CD4-positive, alpha-beta T cell treated with Interleukin-1 beta for 1 hour (primary cell): ENCODE measurements at places on chromosomes 5 and 9.

- DNase-seq: no peak
Observed at GRCh38 chr9:123324767-123325183, 31.2 kb upstream of the CRB2 start.

GRCh38 chr5:98810206-98810605, 36.7 kb downstream of the RGMB start:
- DNase-seq: no peak

DNA sequence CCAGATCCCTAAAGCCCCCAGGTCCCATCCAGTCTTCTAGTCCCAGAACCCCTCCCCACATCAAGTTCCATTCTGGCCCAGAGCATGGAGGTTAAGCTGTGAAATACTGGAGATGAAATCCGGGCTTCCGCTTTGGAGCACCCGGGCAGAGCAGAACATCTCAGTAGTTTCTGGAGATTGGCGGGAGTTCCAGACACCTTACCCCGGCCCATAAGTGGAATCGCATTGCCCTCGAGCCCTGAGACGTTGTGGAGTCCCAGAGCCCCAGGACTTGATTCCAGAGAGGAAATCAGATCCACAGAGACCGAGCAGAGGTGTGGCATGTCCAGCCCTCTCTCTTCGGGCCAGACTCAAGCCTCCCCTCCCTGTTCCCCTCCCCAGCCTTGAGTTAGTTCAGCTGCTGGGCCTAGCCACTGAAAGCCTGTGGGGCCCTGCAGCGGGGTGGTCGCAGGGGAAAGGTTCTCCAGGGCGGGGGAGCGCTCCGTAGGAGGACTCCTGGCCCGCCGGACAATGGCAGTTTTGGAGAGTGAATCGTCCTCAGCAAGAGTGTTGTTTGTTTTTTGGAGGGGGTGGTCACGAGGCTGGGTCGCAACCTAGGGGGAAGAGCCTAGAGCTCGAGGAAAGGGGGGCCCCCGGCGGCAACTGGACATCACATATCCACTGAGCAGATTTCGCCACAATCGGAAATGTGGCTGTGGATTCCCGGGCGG, 1.0 kb upstream of the PAX5 start:
- DNase-seq: no peak

- no peak for DNase-seq
Observed at GRCh38 chr9:79041266-79041665, 530.5 kb upstream of the TLE4 start.

DNA sequence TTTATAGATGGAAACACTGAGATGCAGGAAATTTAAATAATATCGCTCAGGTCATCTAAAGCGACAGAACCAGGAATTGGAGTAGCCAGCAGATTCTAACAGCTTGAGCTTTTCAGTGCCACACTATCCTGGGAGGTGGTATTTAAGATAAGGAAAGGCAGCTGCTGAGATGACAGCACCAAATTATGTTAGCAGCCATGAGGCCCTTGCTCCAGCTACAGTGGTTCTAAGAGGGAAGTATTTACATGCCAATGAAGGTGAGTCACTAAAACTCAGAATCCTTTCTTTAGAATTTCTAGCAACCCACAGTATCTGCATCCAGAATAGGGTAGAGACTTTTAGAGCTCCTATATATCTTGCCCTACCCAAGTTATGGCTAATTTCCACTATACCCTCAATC, 127.0 kb upstream of the VLDLR start:
- no peak for DNase-seq

DNA sequence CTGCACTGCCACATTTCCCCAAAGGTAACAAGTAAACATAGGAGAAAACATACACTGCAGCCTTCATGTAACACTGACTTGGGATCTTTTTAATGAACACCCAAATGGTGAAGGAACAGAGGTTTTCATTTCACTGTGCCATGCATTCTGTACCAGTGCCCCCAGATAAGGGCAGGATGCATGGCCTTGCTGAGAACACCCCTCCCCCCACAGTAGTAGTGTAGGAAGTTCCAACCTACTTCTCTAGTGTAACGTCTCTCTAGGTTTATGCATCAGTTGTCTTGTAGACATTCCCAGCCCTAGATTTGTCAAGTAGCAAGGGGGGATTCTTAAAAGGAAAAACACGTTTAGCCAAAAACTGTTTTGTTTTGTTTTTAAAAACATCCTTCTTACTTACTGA, 29.9 kb downstream of the MAP3K1 start:
- DNase-seq: no peak

DNA sequence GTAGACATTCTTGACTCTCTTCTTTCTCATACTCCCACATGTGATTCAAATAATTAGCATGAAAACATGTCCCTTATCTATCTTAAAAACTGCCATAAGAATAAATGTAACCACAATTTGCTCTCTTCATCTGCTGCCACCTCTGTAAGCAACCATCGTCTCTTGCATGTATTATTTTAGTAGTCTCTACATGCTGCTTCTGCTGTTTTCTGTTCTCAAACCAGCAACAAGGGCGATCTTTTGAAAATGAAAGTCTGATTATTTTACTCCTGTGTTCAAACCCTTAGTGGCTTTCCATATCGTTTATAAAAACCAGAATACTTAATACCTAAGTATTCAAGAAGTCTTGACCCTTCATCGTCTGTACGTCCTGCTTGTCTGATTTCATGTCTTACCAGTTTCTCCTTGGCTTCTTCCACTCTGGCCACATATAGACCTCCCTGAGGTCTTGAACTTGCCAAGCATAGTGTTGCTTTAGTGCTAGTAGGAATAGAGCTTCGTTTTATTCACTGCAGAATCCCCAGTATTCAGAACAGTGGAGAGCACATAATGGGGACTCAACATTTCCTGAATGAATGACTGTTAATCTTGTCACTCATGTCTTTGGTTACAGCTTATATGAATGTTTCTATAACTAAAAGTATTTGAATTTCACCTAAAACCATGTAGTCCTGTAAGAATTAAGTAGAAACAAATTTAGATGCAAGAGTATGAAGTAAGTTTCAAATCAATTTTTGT, 10.6 kb downstream of the CDC42SE2 start:
- DNase-seq: no peak

- no peak for DNase-seq
Observed at GRCh38 chr5:17785774-17786173, 151.5 kb downstream of the TAF11L14 start.

DNA sequence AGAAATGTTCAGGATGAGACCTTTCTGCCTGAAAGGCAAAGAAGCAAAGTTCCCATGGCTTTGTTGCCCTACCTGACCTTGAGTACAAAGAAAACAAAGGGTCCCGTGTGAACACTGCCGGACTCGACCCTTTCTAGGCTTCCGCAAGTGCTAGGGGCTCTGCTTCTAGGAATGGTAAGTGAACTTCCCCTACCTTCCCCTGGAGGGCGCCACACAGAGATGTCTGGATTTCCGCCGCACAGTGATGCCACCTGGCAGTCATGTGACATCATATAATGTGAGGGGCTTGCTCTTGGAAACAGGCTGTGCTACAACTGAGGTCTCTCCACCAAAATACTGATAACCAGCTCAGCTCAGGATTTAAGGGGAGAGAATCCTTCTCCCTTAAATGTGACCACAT, 56.6 kb downstream of the HSD17B3 start:
- DNase-seq: no peak

GRCh38 chr9:10265153-10265631, 347.6 kb downstream of the PTPRD start:
- no peak for DNase-seq

DNA sequence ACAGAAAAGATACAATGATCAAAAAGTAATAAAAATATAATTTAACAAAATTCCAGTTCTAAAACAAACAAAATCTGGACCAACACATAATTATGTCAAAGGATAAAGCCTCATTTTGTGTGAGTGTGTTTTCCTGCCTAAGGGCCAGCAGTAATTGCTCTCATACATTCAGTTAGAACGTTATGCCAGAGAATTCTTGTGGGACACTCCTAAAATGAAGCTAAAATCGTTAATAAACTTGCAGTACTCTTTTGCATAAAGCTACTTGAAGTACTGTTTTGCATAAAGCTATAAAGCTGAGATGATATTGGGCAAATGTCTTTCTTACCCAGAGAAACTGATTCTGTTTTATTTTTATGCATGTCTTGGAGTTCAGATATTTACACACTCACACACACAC, 1072.3 kb downstream of the MAT2B start:
- DNase-seq: no peak

DNA sequence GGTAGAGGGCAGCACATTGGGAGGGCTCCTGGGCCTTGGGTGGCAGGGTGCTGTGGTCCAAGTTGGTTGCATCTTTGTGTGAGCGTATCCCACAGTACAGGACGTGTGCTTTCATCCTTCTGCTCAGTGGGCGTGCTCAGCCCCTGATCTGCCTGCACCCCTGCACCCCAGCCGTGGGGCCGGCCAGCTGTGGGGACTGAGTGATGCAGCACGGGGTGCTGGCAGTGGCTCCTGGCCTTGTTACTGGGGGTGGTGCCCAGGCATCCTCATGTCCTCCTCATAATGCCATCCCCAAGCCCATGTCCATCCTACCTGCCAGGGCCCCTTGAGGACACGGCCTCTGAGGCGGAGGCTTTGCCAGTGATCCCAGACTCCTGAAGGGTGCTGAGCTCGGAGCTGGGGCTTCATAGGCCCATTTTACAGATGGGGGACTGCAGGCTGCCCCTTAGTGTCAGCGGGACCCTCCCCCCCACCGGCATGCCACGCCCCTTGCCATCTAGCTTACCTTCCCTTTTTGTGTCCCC, 100.7 kb downstream of the PHF2 start:
- DNase-seq: no peak

- DNase-seq: no peak
Observed at GRCh38 chr5:62007457-62007856, 298.5 kb upstream of the KIF2A start.

GRCh38 chr5:179413086-179413690, 67.9 kb upstream of the ADAMTS2 start:
- no peak for DNase-seq

GRCh38 chr5:14545308-14545707, 36.3 kb upstream of the OTULINL start:
- no peak for DNase-seq

DNA sequence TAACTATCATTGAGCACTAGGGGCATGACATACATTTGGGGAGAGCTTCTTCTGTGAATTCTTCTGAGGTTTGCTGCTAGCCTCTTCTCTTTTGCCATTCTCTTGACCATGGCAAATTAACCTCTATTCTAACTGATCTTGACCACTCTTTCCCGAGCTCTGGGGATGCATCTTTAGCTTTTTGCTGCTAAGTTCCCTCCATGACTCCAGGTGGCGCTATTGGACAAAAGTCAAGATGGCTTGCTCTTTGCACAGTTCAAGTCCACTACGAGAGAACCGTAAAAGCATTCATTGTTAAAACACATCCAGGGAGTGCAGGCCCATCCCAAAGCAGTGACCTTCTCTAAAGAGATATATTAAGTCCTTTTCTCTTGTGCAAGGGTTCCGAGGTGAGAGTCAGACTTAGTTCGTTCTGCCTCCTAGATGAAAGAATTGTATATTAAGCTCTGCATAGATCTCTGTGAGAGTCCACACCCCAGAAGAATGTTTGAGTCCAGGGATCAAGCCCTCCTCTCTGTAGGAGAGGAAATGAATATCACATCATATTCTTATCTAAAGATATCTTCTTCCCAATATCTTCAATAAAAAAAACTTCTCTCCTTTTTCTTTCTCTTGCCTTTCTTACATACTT, 1152.9 kb upstream of the CDH6 start:
- DNase-seq: no peak
